Caco-2 (cell line): ENCODE measurements at places on chromosomes 13 and 19. TPM values are rescaled to one million over a fixed set of nuclear protein-coding genes. Genes with fewer than 3 reads are reported as not detected.

Gene ZNF85
- total RNA-seq = not detected in 2 replicates

Gene CADM4
- total RNA-seq = 10.4 and 13.2 TPM in 2 replicates

Gene CACNG6
- total RNA-seq = 1.4 and 1.6 TPM in 2 replicates

Gene PPP1R12C
- 104 TPM in 2 replicates for total RNA-seq

Gene ZNF813
- 7.4 and 7.9 TPM in 2 replicates for total RNA-seq

Gene NTF4
- 9.1 and 10.2 TPM in 2 replicates for total RNA-seq

Gene ZNF492
- total RNA-seq = not detected in 2 replicates

Gene ZNF766
- 12.1 and 12.9 TPM in 2 replicates for total RNA-seq

Gene ZNF90
- total RNA-seq = 4.8 and 7.1 TPM in 2 replicates

Gene F7
- total RNA-seq = 48.0 and 52.4 TPM in 2 replicates

Gene ZNF560
- total RNA-seq = not detected in 2 replicates

Gene KLHL1
- not detected in 2 replicates for total RNA-seq

- H3K4me1 ChIP-seq = no peaks in the 10 kb centered on the region
- H3K27me3 ChIP-seq = no peaks in the 10 kb centered on the region; the same call in 1 of the 2 replicates
- H3K4me3 ChIP-seq = no peak overlapping the region
- H3K27ac ChIP-seq = no peak overlapping the region
- DNase-seq = no peak
These were observed 12.7 kb upstream of the KIR2DL4 start for GRCh38 chr19:54790711-54791110.

DNA sequence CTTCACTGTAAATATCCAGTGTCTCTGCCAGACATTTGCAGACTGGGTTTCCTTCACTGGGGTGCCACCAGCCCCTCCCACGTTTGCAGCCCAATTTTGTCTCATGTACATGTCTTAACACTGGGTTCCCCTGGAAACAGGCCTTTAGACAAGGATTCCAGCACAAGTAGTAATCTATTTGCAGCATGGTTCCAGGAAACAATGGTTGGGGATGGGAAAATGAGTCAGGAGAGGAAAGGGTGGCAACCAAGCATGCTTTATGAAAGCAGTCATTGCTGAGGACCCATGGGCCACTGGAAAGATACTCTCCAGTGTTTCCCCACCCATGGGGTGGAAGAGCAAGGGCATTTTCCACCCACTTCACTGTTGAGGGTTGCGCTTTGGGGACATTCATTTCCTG, 53.6 kb upstream of the FARP1 start:
- no peak overlapping the region for H3K4me3 ChIP-seq
- no peaks in the 10 kb centered on the region for H3K27me3 ChIP-seq
- no peak overlapping the region for H3K27ac ChIP-seq
- no peak for DNase-seq
- no peaks in the 10 kb centered on the region for H3K4me1 ChIP-seq

DNA sequence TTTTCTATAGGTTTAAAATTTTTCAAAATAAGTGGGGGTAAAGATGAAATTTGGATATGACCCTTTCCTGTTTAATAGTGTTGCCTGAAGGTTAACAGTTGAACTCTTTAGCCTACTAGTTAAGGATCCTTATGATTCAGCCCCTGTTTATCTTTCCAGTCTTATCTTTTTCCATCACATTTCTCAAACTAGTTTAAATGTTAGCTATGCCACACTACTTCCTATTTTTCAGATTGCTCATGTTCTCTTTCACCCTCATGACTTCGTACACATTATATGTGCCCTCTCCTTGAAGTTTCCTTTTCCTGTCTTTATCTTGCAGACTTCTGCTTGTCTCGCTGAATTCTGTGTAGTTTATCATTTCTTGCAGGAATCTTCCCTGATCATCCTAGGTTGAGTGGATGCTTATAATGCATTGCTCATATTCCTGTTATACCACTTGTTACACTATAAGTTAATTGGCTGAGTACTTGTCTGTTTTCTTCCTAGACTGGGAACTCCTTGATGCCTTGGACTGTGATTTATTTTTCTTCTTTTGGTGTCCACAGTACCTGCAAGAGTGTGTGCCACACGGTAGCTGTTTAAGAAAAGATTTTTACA, 86.7 kb downstream of the FNDC3A start:
- no peaks in the 10 kb centered on the region for H3K36me3 ChIP-seq
- H3K4me3 ChIP-seq = no peak overlapping the region
- no peak overlapping the region for H3K27ac ChIP-seq

- no peaks in the 10 kb centered on the region for H3K36me3 ChIP-seq
- no peak for DNase-seq
- peaks cover 22% of the 10 kb centered on the region for H3K4me1 ChIP-seq
- peak overlapping the region; percentile 77 for H3K27ac ChIP-seq
- H3K4me3 ChIP-seq = no peak overlapping the region
- no peaks in the 10 kb centered on the region for H3K27me3 ChIP-seq
These were observed 8.1 kb upstream of the IGFL3 start for GRCh38 chr19:46132508-46133100.

DNA sequence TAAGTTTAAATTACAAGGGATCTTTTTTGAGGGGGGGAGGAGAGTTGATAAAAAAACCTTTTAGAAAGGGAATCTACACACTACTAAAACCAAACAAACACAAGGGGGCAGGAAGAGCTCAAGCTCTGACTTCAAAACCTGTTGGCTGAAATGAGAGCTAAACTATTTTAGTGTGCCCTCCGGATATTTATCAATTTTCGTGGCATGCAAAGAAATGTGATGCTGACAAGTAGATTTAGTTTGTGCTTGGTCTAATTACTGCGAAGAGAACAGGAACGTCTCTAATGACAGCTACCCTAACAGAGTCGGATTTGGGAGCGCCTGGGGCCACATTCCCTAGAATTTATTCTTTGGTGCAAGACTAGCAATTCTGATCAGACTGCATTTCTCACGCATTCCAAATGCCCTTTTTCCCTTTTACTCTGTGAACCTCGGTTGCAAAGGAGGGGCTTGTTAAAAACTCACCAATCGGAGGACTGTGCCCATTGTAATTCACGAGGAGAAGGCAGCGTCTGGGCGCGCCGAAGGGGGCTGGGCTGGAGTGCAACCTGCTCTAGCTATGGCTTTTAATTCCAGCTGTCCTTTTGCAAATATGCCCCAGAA, 802 bp upstream of the FREM2 start:
- peak overlapping the region; percentile 50 for H3K27ac ChIP-seq
- H3K36me3 ChIP-seq = no peaks in the 10 kb centered on the region; the same call in 1 of the 2 replicates
- H3K4me1 ChIP-seq = peaks cover 25% of the 10 kb centered on the region
- no peaks in the 10 kb centered on the region for H3K27me3 ChIP-seq

GRCh38 chr19:33096005-33096404, 15.0 kb downstream of the GPATCH1 start:
- peaks cover 4% of the 10 kb centered on the region for H3K36me3 ChIP-seq
- peak overlapping the region; percentile 62 for H3K27ac ChIP-seq
- no peak overlapping the region for H3K4me3 ChIP-seq
- peak; percentile 37 for DNase-seq
- H3K4me1 ChIP-seq = peaks cover 25% of the 10 kb centered on the region

GRCh38 chr19:39145180-39145953, 19.8 kb downstream of the PAK4 start:
- H3K27ac ChIP-seq = peak overlapping the region; percentile 84
- H3K27me3 ChIP-seq = no peaks in the 10 kb centered on the region
- no peak overlapping the region for H3K4me3 ChIP-seq
- H3K4me1 ChIP-seq = peaks cover 55% of the 10 kb centered on the region

- no peaks in the 10 kb centered on the region for H3K4me1 ChIP-seq
- H3K27me3 ChIP-seq = no peaks in the 10 kb centered on the region
- H3K27ac ChIP-seq = no peak overlapping the region
- DNase-seq = peak; percentile 45
These were observed 232.9 kb upstream of the SLC10A2 start for GRCh38 chr13:103299079-103299478.

DNA sequence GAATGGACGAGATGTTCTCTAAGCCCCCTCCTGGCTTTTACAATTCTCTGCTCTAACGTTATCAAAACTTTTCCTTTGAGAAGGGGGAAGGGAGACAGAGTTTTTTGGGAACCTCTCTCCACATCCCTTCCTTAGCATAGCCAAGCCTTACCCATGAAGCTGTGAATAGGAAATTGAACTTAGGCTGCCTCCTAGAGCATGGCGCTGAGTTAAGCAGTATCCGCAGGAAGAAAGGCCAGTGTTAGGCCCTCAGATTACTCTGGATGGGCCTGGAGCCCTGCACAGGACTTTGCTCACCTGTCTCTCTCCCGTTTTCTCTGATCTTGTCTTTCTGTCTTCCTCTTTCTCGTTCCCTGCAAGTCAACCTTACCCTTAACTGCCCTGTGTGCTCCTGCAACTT, 39.6 kb downstream of the CYP2B6 start:
- DNase-seq = no peak
- no peaks in the 10 kb centered on the region for H3K27me3 ChIP-seq
- H3K4me3 ChIP-seq = no peak overlapping the region
- H3K4me1 ChIP-seq = peaks cover 17% of the 10 kb centered on the region
- no peaks in the 10 kb centered on the region for H3K36me3 ChIP-seq

GRCh38 chr19:16382775-16383543, 58.3 kb downstream of the KLF2 start:
- no peaks in the 10 kb centered on the region for H3K4me1 ChIP-seq
- no peaks in the 10 kb centered on the region for H3K27me3 ChIP-seq
- no peak overlapping the region for H3K27ac ChIP-seq
- DNase-seq = peak; percentile 74

- H3K27me3 ChIP-seq = no peaks in the 10 kb centered on the region
- DNase-seq = peak; percentile 54
- no peak overlapping the region for H3K4me3 ChIP-seq
- H3K4me1 ChIP-seq = no peaks in the 10 kb centered on the region
These were observed 128.7 kb downstream of the LIG4 start for GRCh38 chr13:108086678-108087077.

GRCh38 chr13:98254513-98254912, 77.4 kb upstream of the RNF113B start:
- H3K27me3 ChIP-seq = no peaks in the 10 kb centered on the region
- DNase-seq = no peak
- H3K27ac ChIP-seq = peak overlapping the region; percentile 89
- peaks cover 39% of the 10 kb centered on the region for H3K4me1 ChIP-seq
